ENCODE measurements at places on chromosomes 4 and X.

DNA sequence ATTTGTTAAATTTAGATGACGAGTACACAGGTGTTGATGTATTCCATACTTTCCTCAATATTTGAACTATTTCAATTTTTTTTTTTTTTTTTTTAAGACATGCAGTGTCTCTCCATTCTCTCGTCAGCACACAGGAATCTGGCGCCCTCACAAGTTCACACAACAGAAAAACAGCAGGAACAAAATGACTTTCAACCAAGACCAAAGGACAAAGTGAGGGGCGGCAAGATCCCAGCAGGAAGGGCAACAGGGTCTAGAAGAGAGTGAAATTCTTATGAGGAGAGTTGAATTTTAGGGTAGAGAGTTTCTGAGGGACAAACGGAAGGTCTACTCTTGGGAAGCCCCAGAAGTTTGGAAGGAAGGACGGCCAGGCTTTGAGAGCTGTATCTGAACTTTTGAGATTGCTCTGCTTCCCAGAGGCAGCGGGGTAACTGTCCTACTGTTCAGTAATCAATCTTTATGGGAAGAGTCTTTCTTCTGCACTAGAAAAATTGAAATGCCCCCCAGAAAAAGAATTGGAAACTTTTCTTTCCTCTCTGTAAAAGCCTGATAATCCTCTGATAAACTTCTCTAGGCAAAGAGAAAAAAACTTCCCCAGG lies 760.2 kb downstream of the RAB28 start:
- DNase-seq: no peak

DNA sequence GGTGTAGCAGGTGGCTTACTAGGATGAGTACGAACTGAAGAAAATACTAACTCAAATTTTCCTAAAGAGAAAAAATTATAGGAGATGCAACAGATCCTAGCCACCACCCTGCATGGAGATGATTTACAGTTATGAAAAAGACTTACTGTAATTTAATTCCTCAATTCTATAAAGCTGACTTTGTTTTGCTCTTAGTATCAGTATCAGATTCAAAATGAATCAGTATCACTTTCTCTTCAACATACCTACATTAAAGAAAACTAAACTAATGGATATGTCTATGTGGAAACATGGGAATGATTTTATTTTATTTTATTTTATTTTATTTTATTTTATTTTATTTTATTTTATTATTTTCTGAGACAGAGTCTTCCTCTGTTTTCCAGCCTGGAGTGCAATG lies 525.8 kb downstream of the NLGN4X start:
- no peak for DNase-seq

DNA sequence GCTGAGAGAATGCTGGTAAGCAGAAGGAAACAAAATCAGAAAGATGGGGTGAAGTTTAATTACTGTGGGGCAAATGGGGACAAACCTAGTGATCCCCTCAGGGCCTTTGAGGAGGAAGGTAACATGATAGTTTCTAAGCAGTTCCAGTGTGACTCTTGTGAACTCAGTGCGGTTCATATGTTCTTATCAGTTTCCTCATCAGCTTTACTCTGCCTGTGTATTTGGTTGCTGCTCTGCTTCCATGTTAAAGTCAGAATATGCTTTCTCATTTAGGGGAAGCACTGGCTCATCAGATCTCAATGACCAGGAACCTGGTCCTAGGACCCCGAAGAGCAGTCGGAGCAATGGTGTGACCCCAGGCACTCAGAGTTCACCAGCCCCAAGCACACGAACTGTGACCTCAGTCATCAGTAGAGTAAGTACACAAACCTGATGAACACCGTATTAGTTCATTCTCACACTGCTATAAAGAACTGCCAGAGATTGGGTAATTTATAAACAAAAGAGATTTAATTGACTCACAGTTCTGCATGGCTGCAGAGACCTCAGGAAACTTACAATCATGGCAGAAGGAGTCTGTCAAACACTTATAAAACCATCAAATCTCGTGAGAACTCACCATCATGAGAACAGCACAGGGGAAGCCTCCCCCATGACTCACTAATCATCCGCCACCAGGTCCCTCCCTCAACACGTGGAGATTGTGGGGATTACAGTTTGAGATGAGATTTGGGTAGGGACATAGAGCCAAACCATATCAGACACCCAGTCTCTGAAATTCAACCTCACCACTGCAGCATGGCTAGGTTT lies 83.0 kb downstream of the SYTL5 start:
- DNase-seq: no peak

- DNase-seq: no peak
These were observed 75.3 kb downstream of the HMGB2 start for GRCh38 chr4:173258866-173259265.

GRCh38 chr4:184348311-184349233 lies 125.8 kb downstream of the IRF2 start:
- DNase-seq: peak; percentile 96

DNA sequence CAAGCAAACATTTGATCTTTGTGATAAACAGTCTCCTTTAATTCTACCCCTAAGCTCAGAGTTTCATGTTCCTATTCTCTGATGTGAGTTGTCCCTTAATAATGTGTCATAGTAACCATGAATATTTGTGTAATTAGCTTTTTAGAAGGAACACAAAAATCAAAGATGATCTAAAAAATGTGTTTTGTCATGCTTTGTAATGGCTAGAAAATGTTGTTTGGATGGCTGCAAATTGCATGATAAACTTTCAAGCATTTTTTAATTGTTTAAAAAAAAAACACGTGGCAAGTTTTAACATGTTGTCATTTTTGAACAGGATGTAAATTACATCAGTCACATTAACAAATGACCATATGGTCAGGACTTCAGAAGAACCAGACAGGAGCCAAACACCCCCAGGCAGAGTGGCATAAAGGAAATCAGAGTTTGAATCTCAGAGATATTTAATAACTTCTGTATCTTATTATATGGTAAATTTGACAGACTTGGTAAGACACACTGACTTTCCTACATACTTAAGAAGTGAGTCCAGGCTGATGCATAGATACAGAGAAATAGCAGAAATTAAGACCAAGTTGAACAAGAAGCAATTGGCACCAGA lies 223.9 kb upstream of the VEGFC start:
- no peak for DNase-seq

- DNase-seq: no peak
These were observed 44.6 kb upstream of the VEGFC start for GRCh38 chr4:176837169-176837895.

DNA sequence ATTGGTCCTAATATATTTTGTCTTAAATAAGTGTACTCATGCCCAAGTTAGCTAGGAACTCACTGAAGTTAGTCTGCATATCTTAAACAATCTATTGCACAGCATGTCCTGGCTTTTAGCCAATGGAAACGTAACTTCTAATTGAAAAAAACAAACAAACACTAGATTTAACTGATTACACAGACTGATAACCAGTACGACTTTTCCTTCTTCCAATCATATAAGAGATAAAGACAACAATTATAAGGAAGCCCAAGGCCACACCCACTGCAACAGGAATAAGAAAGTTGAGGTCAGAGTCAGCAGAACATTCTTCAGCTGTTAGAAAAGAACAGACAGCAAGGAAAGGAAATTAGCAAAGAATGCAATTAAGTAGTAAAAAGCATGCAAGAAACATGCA lies 40.8 kb downstream of the LAMP2 start:
- DNase-seq: peak; percentile 1

GRCh38 chrX:119155416-119156035 lies 27.9 kb upstream of the KIAA1210 start:
- peak; percentile 23 for DNase-seq

DNA sequence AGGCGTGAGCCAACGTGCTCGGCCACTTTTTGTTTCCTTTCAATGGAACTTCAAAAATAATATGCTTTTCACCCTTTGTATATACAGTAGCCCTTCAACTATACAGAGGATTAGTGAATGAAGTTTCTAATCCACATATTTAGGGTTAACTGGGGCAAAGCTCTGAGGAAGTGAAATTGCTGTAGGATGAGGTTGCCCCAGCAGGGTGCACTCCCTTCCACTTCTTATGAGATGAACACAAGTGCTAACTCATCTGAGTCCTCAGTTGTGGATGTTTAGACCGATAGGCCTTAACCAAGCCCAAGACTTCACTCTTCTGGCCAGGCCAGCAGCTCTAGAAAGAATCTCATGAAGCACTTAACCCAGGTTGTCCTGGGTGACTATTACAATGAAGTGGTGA lies 29.1 kb upstream of the CT55 start:
- no peak for DNase-seq

GRCh38 chr4:40730091-40730679 lies 19.6 kb upstream of the NSUN7 start:
- peak; percentile 65 for DNase-seq

GRCh38 chrX:49178537-49178936 lies 6.8 kb downstream of the PLP2 start:
- DNase-seq: no peak

GRCh38 chr4:68176500-68176899 lies 46.8 kb upstream of the TMPRSS11F start:
- DNase-seq: no peak

GRCh38 chr4:28176942-28177341 lies 1316.3 kb downstream of the STIM2 start:
- no peak for DNase-seq

DNA sequence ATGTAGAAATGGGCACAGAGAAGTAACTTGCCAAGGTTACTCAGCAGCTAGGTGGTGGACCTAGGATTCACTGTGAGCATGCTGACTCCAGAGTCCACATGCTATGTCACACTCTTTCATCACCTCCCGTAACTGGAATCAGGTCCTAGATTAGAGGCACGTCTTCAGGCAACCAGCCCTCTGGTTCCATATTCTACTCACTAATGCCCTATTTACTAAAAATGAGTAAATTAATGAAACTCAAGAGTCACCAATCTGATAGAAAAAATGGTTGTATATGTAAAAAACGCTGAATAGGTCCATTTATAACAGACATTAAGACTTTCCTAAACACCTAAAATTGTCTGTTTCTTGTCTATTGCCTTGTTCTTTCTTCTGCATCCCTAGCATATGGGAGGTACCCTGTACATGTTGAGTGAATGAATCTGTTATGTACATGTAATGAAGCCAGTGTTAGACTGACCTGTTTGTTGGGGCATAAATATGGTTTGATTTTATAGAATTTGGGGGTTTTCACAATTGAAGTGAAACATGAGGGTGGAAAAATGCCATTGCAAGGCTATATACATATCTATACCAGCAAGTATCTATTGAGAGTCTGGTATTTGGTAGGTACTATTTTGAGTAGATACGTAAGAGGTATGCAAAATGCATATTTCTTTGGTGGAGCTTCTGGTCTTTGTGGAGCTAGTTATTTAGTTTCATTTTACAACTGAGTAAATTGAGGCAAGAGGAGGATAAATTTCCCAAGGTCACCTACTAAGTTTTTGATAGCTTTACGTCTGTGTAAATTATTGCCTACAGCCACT lies 7.5 kb upstream of the RUFY3 start:
- DNase-seq: peak; percentile 81

- DNase-seq: peak; percentile 72
These were observed 2.4 kb downstream of the LONRF3 start for GRCh38 chrX:118976599-118977340.

GRCh38 chrX:108993909-108994308 lies 257.5 kb upstream of the IRS4 start:
- no peak for DNase-seq

DNA sequence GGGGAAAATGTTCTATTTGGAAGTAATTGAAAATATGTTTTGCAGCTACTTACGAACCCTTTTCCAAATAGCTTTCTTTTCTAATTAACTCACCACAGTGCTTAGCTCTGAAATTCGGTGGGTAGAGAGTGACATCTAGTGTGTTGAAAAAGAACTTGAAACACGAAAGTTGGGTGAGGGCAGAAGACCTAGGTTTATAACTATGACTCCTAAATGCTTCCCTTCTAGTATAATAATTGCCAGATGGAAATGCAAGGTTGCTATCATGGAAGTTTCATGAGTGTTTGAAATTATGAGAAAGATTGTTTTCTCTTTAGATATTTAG lies 77.3 kb upstream of the NOCT start:
- peak; percentile 19 for DNase-seq

Data from small intestine (tissue), 16 donors.